Stimulated activated CD8-positive, alpha-beta memory T cell treated with anti-CD3 and anti-CD28 coated beads, Interleukin-4, amount 100 ng/mL, for 1 hour (primary cell): ENCODE measurements at places on chromosomes 2 and 18.

GRCh38 chr2:76194031-76194775 lies 483.5 kb upstream of the GCFC2 start:
- no peak for DNase-seq

DNA sequence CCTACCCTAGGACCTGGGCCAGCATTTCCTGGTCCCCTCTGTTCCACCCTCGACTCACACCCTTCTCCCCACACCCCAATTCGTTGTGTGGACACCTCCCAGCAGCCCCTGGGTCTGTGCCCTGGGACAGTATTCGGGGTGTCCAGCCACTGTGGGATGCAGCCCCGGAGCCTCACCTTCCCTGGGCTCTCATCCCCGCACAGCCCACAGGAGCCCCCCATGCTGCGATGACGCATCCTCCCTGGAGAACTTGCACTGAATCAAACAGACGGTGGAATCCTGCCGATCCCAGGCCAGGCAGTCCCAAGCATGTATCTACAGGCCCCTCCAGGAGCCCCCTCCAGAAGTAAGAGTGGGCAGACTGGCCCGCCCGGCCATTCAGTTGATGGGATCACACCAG lies 9.7 kb downstream of the ITM2C start:
- DNase-seq: no peak

- DNase-seq: no peak
These were observed 17.1 kb upstream of the ATOH8 start for GRCh38 chr2:85736456-85737355.

DNA sequence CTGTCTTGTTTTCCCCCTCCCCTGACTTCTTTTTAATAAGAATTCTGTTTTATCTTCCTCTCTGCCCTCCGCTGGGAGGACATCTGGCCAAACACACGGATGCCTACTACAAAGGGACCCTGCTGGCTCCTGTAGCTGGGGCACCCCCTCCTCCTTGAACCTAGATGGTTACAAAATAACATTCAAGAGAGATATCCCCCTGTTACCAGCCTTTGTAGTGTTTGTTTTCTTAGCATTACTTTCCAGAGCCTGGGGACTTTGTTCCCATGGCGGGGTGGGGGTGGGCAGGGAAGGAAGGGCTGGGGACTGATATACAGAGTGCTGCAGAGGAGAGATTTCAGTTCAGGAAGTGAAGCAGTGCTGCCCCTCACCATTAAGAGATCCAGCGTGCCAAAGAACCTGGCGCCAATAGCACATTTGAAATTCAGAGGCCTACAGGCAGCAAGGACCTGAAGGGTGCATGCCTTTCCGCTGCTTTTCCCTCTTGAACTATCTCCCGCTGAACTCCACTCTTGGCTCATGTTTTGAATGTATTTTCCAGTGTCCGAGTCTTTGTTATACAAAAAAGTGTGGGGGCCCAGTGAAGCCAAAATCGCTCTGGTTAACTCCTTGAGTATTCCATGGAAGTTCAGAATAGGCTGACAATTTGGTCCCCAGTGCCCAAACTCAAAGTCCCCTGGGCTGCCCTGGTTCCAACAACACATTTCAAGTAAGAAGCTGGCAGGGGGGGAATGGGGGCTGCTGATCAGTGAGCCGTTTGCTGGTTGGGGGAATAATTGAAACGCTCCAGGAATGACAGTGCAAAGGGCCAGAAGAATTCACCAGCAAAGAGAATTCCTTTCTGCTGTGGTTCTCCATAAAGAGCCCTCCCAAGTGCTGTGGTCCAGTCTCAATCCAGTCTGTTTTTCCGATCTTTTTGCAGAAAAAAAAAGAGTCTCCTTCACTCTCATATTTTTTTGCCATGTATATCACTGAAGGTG lies 94.8 kb upstream of the THOC1 start:
- DNase-seq: no peak

- DNase-seq: no peak
These were observed 945.7 kb upstream of the LRRTM1 start for GRCh38 chr2:81250270-81250669.

DNA sequence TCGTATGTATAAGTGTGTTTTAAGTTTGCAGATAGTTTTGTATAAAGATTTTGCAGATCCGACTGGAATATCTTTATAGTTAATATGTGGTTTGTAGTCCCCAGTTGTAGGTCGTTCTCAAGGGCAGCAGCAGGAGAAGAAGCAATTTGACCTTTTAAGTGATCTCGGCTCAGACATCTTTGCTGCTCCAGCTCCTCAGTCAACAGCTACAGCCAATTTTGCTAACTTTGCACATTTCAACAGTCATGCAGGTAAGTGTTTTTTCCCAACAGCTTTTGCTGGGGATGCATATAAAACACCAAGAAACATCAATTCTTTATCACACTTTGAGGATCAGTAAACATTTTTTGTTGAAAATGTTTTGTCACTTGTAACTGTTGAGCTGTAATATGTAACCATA lies 52.7 kb downstream of the AGFG1 start:
- no peak for DNase-seq

GRCh38 chr2:98806236-98806697 lies 75.3 kb upstream of the MGAT4A start:
- no peak for DNase-seq

GRCh38 chr18:42801706-42802105 lies 313.8 kb downstream of the RIT2 start:
- DNase-seq: no peak

DNA sequence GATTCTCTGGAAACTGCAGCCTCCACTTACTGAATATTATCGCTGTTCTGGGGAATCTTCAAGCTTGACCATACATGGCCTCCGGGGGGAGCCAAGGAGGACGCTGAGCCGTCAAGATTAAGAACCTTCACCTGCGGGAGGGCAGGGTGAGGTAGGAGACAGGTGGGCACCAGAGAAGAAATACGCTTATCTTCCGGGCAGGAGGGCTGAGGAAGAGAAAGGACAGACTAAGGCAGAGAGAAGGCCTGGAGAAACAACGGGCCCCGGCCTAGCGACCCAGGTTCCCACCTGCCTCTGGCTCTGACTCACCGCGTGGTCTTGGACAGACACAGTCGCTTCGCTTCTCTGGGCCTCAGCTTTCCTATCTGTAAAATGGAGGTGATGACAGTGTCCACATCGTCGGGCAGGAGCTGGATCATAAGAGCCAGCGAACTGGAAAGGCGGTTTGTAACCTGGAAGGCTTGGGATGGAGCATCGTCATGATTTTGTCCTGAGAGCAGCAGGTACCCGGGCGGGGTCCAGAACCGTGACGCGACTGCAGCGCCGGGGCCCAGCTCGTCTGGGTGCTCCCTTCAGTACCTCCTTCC lies 659 bp downstream of the ZNF142 start:
- no peak for DNase-seq

DNA sequence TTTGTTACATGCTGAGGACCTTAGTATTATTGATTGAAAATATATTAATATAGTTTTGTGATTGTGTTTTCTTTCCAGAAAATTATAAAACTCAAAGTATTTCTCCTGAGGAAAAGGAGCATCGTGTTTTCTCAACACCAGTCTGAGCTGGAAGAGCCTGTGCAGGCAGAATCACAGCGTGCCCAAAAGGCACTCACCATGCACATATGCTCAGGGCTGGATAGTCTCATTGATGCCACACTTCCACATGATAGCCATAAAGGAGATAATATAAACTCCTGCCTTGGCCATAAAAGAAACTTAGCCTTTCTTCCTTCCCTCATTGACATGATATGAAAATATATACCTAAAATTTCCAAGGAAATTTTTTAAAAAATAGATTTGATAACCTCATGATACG lies 4.0 kb downstream of the PDE1A start:
- DNase-seq: no peak

DNA sequence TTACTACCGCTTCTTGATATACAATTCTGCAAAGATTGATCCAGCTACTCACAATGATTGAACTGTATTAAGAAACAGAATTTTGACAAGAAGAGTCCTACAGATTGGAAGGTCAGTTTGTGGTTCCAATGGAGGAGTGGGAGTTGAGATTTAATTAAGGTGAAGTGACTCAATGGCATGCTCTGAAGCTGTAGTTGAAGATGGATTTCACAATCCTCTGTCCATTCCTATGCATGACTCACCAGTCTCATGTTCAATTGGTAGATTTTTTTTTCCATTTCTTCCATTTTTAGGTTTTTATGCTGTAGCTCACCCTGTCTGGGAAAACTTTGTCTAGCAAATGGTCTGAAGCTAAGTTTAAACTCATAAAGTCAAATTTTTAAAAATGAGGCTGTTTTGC lies 83.3 kb downstream of the DPP4 start:
- DNase-seq: no peak

GRCh38 chr2:170084820-170085491 lies 93.0 kb upstream of the MYO3B start:
- DNase-seq: no peak

GRCh38 chr2:197852108-197852507 lies 47.7 kb downstream of the PLCL1 start:
- DNase-seq: no peak

DNA sequence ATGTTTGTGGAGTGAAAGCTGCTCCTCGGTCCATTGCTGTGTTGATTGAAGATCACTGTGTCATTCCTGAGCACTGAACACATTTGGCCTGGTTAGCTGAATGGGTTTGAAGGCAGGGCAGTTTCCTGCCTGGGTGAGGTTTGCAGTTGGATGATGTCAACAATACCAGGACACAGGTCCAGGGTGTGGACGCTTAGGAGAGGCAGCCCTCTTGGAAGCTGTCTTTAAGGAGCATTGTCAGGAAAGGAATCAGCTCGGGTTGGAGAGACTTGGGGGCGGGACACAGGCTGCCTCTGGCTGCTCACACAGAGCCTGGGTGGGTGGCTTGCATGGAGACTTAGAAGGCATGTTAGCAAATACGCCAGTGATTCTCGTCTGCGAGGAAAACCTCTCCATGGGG lies 237.7 kb downstream of the SEPTIN10 start:
- DNase-seq: no peak

GRCh38 chr2:148994341-148994740 lies 44.2 kb upstream of the LYPD6B start:
- DNase-seq: no peak

- no peak for DNase-seq
These were observed 272.6 kb downstream of the NEDD4L start for GRCh38 chr18:58316396-58317342.

- no peak for DNase-seq
These were observed 97.1 kb upstream of the MAP4K3 start for GRCh38 chr2:39534095-39534711.

- no peak for DNase-seq
These were observed 11.9 kb upstream of the RPL37A start for GRCh38 chr2:216486708-216487107.

DNA sequence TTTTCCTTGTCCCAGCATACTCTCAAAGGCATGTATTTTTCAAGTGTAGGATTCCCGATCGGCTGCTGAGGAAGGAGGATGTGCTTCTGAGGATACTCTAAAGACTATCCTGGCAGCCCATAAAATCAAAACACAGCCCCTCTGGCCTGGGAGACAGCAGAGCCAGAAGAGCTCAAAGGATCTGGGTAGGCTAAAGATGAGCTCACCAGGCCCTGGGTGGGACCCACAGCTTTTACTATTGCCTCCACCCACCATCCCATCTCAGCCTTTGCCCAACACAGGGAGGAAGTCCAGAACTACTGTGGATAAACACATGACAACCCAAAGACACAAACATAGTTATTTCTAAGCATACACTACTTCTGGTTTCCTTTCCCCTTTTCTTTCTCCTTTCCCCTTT lies 79.1 kb upstream of the ZFP36L2 start:
- no peak for DNase-seq

DNA sequence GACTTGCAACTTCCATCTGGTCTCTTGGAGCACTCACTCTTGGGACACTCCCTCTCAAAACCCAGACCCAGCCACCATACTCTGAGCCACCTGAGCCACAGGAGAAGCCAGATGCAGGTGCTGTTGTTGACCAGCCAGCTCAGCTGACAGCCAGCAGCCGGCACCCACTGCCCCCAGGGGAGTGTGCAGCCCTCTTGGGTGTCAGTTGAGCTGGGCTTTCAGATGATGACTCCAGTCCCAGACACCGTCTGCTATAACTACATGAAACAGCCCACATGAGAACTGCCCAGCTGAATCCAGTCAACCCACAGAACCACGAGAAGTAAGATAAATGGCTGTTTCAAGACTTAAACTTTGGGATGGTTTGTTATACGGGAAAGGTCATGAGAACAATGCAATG lies 10.7 kb upstream of the IGFBP2 start:
- no peak for DNase-seq

- no peak for DNase-seq
These were observed 22.7 kb downstream of the MRO start for GRCh38 chr18:50797142-50797541.

- DNase-seq: no peak
These were observed 4.3 kb downstream of the PMAIP1 start for GRCh38 chr18:59904011-59904601.

DNA sequence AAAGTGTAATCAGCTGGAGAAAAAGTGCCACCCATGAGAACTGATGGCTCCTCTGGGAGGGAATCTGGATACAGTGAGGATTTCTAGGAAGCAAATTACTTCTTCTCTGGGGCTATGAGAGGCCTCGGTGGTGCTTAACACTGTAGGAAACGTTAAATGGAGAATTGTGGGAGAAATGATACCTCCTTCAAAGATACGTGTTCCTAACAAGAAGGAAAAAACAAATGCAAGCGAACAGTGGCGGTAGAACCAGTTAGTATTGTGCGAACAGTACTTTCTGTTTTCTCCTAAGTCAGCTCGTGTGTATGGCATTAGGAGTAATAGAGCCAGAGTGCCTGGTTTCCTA lies 587 bp upstream of the MTIF2 start:
- no peak for DNase-seq

- DNase-seq: no peak
These were observed 5.4 kb downstream of the SCLY start for GRCh38 chr2:238066218-238066617.

DNA sequence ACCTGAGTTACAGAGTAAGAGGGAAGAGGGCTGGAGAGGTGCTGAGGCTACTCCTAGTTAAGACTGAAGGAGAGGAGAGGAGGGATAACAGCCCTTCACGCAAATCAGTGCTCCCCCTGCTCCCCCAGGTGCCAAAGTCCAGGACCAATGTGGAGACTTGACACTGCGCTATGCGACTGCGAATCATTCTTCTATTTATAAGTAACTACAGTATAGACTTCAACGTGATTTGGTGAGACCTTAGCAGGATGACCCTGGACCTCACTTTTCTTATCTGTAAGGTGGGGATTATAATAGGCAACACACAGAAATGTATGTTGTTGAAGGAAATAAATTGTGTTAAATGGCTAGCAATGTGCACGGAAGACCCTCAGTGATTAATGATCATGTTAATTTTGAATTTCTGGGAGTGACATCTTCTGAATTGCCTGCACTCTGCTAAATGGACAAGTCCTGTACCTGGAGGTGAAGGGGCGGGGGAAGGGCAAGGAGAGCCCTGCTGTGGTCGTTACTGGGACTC lies 11.0 kb downstream of the EN1 start:
- no peak for DNase-seq
